Naive thymus-derived CD4-positive, alpha-beta T cell (primary cell): ENCODE measurements at places on chromosomes 4 and X. TPM values are rescaled to one million over a fixed set of nuclear protein-coding genes. Genes with fewer than 3 reads are reported as not detected.

Gene GAGE2A
- not detected for total RNA-seq

Gene HELT
- total RNA-seq, result not detected

Gene DRP2
- total RNA-seq, result 0.48 and 0.58 TPM in 2 replicates

Gene NEUROG2
- 0.10 and 0.15 TPM in 2 replicates for total RNA-seq

Gene OTUD6A
- not detected for total RNA-seq

Gene INTS6L
- total RNA-seq, result 31.0 TPM

Gene MEPE
- total RNA-seq, result not detected

Gene TMSB15A
- total RNA-seq, result not detected

Gene F8A1
- total RNA-seq, result 16.8 TPM

Gene SSX4
- not detected in 2 replicates for total RNA-seq

Gene XG
- not detected for total RNA-seq

Gene IL2
- total RNA-seq, result not detected

Gene PRR27
- not detected for total RNA-seq

Gene CT45A1
- not detected for total RNA-seq

Gene CCDC160
- not detected for total RNA-seq

Gene TSPAN6
- total RNA-seq, result not detected in 2 replicates

Gene HS3ST1
- not detected for total RNA-seq

Gene PASD1
- total RNA-seq, result not detected in 2 replicates

Gene CSAG3
- not detected for total RNA-seq

Gene FAM90A26
- not detected in 2 replicates for total RNA-seq

Gene SAP30
- 0.48 TPM for total RNA-seq

Gene TMEM271
- not detected for total RNA-seq

Gene RBBP7
- total RNA-seq, result 95.6 TPM

Gene FGFBP1
- not detected for total RNA-seq

Gene PFKFB1
- 0.27 TPM for total RNA-seq

Gene TKTL2
- total RNA-seq, result 0.32 TPM

Gene MAGEB4
- total RNA-seq, result not detected

Gene GNRHR
- total RNA-seq, result not detected

Gene SOD3
- not detected for total RNA-seq

Gene MSANTD1
- 1.4 and 2.0 TPM in 2 replicates for total RNA-seq

Gene TBC1D9
- not detected in 2 replicates for total RNA-seq

Gene NXF2
- not detected in 2 replicates for total RNA-seq

Gene PHEX
- total RNA-seq, result 0.32 TPM

Gene UGT2B17
- total RNA-seq, result 0.27 TPM

Gene MGAT4D
- not detected for total RNA-seq

Gene CT45A10
- total RNA-seq, result not detected

Gene CLIC2
- total RNA-seq, result 2.1 TPM

Gene MTNR1A
- not detected for total RNA-seq

Gene EGF
- not detected for total RNA-seq

Gene NDP
- total RNA-seq, result not detected

Gene PQBP1
- 80.3 and 90.5 TPM in 2 replicates for total RNA-seq

Gene FGA
- not detected for total RNA-seq

Gene TENM3
- not detected for total RNA-seq

Gene NLRP2B
- not detected for total RNA-seq

Gene GLRB
- total RNA-seq, result not detected

Gene USP46
- total RNA-seq, result 10.5 and 11.7 TPM in 2 replicates

Gene HNRNPD
- total RNA-seq, result 200 TPM

Gene ASB11
- not detected for total RNA-seq

Gene SLC9B1
- 1.4 TPM for total RNA-seq

Gene GUCY1A1
- total RNA-seq, result not detected

Gene PLP1
- not detected for total RNA-seq

Gene PLAC1
- not detected for total RNA-seq

Gene NPY1R
- total RNA-seq, result not detected in 2 replicates

Gene WDR19
- total RNA-seq, result 15.4 TPM

Gene DUSP21
- not detected for total RNA-seq
